ENCODE measurements at places on chromosomes 4 and X.

DNA sequence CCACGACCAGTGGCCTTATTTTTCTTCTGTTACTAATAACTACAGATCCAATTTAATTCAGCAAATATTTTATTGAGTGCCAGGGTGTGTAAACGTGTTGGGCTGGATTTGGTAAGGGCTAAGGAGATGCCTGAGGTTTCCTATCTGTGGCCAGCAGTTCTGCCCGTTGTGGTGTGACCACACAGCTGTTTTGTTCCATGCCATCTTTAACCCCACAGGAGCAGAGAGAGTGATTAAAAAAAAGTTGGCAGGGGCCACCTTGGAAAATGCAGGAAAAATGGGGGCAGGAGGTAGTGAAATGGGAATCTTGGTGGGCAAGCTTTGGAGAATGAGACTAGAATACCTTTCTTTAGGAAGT is 1.1 kb downstream of the PLAC8 start:
- DNase-seq, result no peak

- no peak for DNase-seq
These were observed 179.6 kb upstream of the TENM3 start for GRCh38 chr4:182063651-182064050.

DNA sequence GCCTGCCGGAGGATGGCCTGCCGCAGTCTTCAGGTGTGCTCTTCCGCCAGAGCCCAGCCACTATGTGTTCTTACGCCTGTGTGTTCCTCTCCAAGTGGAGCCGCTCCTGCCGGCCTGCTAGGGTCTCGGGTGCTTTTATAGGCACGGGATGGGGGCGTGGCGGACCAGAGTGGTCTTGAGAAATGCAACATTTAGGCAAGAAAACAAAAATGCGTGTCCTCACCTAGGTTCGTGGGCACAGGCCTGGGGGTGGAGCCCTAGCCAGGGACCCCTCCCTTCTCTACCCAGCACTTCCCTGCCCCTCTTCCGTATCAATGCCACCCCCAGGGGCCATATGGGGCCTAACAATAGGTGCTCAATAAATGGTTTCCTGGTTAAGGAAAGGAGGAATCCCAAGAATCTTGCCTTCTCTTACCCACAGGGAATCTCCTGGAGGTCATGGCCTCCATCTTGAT is 34.4 kb upstream of the LRBA start:
- DNase-seq, result no peak

DNA sequence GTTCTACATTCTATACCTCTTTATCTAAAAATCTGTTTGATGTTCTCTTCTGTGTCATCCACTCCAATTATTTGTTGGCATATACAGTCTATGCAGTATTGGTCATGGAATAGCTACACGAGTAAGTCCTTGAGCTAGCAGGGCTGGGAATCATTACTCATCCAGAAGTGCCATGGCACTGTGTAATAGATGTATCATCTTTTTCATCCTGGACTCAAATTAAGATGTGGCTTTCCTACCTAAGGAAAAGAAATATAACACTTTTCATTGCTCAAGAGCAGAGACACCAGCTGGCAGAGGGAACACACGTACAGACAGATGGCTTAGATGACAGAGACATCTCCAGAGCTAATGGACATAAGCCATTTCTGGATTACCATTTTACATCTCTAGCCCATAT is 159.8 kb downstream of the FAM13A start:
- DNase-seq, result no peak

All from NCI-H774 (cell line).